Stomach (tissue), 19 donors: ENCODE measurements at places on chromosomes 6 and 20.
A peak's percentile ranks its signal among the peaks of the same experiment; 100 is the strongest.

DNA sequence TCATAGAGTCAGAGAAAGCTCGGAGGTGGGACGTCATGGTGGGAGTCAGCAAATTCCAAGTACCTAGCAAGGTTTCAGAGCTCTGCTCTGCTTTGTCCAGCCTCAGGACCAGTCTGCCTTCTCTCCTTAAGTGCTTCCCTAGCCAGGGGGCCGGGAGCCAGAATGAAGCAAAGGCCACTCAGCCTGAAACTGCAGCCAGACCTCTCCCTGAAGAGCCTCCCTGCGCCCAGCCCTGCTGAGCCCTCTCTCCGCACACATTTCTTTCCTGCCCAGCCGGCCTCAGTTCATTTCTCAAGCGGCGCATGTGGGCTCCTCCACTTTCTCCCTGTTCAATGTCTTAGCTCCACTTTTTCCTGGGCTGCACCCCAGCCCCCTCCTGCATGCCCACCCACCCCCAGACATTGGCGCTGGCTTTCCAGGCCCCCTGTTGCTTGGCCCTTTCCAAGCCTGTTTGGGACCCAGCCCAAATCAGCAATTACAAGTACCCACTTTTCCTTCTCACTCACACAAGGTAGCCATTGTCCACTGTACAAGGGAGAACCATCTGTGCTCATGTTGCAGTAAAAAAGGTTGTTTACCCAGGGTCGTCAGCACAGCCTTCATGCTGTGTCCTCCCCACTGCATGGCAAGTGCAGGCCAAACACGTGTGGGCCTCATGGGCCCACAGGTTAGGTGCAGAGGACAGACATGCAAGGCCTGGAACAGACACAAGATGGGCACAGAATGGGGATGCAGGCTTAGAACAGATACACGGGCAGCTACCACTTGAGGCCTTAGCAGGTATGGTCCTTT is 147.1 kb downstream of the MRPL14 start:
- peak; percentile 40 for DNase-seq

DNA sequence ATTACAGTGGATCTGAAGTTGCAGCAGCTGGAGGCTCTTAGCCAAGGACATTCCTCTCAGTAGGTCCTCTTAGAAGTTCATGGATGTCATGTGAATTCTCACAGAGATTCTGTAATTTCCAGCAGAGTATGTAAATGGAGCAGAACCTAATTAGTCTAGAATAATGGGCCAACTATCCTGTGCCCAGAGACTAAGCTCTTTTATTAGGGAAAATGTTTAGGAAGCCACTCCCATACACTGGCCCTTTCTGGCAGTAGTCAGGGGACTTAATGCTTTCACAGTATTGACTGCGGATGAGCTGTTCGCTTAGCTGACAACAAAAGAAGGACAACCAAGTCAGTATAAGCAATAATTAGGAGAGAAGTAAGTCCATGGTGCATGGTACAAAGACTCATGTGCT is 43.8 kb upstream of the KIF16B start:
- no peak for DNase-seq

DNA sequence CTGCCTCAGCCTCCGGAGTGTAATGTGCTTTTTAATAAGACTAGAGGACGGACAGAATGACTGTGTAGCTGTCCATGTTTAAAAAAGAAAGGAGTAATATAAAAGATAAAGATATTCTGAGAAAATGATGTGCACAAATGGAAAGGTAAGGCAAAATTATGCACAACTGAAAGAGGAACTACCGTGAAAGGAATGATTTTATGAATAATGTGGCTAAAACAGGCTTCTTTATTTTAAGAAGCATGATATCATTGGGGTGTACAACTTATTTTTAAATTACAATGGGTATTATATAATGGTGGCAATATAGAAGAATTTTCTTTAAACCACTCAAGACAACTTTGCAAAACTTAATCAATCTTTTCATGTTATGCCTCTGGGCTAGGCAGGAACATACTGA is 78.1 kb downstream of the FIG4 start:
- DNase-seq, result no peak

- DNase-seq, result peak; percentile 13
These were observed 59.7 kb downstream of the TFAP2A start for GRCh38 chr6:10355115-10355702.

GRCh38 chr20:59152559-59153354 is 10.9 kb upstream of the ZNF831 start:
- no peak for DNase-seq

- no peak for DNase-seq
These were observed 16.3 kb upstream of the RPP40 start for GRCh38 chr6:5020142-5020541.

DNA sequence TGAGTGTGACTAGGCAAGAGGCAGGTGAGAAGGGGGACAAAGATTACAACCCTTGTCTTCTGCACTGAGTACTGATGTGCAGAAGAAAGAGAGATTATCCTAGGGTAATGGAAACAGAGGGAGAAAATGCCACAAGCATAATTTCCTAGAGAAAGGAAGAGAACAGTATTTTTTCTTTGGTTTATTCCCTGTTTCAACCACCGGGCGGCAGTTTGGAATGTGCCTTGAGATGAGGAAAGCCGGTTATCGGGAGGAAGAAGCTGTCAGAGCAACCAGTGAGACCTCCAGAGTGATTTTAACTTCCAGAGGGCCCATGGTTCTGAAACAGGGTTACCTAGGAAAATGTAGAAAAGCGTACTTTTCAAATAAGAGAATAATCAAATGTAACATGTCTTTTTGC is 121.4 kb downstream of the REV3L start:
- DNase-seq, result peak; percentile 67

DNA sequence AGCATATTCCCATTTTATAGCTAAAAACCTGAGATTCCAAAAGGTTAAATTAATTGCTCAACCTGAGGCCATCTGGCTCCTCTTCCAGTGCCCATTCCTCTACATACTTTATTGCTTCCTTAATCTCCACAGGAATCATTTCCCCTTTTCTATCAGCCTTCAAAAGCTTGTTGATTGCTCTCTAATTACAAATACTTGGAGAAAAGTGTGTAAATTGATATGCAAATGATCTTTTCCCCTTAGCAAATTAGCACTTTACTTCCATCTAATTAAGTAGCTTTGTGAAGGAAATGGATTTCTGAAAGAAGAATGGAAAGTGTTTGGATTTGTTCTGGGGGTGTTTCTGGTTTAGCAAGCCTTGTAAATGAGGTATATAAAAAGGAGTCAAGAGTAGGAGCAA is 323.3 kb downstream of the GRIK2 start:
- DNase-seq, result no peak

DNA sequence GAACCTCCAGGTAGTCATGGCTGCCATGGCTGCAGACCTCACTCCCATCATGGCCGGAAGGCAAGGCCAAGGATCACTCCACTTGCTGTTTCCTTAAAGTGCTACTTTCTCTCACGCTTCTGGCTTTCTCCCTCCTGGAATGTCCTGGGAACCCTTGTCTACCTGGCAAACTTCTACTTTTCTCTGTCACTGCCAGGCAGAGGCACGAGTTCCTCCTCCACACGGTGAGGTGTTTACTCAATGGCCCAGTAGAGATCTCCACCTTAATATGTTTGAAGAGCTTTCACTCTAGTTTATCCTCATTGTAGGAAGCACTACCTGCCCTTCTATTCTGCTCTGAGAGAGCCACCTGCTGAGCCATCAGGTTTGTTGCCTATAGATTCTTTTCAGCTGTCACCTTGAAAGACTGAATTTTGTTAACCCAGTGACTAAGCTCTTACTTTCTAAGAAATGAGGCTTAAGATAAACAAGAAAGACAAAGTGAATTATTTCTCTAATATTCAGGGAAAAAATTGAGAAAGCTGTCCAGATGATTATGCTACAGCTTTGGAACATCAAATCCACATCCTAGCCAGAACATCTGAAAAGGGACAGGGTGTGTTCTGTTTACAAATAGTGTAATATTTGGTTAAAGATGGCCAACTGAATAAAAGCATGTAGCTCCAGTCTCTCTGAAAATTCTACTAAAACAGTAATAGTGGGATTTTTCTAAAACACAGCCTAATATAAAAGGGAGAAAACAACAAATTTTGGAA is 54.9 kb downstream of the PLAGL1 start:
- no peak for DNase-seq

DNA sequence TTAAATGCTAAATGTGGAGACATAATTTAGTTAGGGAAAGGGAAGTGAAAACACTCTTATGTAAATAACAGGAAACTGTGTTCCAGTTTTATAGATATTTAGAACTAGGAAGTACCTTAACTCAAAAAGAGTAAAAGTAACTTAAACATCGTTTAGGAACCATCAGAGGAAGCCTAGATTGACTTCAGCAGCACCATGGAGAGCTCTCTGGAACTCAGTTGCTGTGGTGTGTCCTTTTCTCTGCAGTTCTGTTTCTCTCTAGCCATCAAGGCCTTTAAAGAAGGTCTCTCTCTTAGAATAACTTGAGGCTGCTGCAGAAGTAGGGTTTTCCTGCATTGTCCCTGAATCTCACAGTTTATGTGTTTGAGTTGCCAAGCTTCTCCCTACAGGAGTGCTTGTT is 26.9 kb downstream of the CLVS2 start:
- peak; percentile 50 for DNase-seq

DNA sequence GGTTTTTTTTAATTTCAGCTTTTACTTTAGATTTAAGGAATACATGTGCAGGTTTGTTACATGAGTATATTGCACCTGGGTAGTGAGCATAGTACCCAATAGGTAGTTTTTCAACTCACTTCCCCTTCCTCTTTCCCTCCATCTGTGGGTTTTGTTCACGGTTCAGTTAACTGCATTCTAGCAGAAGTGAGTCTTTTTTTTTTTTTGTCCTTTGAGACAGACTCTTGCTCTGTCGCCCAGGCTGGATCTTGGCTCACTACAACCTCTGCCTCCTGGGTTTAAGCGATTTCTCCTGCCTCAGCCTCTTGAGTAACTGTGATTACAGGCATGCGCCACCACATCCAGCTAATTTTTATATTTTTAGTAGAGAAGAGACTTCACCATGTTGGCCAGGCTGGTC is 8.7 kb downstream of the UBR2 start:
- peak; percentile 23 for DNase-seq

DNA sequence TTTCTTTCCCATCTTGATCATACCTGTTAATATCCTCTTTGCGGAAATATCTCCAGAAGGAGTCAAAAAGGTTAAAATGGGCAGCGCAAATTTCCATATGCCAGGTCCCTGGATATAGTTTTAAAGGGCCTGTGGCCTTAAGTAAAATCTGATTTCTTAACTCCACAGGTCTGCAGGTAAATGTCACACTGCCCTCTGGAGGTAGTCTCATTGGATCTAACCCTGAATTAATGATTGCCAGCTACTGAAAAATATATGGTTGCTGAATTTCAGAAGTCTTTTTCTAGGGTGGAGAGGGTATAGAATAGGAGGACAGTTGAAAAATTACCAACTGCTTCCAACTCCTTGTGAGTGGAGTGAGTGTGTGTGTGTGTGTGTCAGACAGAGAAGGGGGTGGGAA is 8.5 kb downstream of the MOXD1 start:
- no peak for DNase-seq

- DNase-seq, result no peak
These were observed 688 bp downstream of the COMMD7 start for GRCh38 chr20:32742322-32743236.

GRCh38 chr20:44711237-44711636 is 3.9 kb upstream of the CCN5 start:
- DNase-seq, result no peak
